ENCODE measurements at places on chromosomes 7 and 10. TPM values are rescaled to one million over a fixed set of nuclear protein-coding genes. Genes with fewer than 3 reads are reported as not detected.

- DNase-seq, result no peak
These were observed 25.1 kb downstream of the AQP1 start for GRCh38 chr7:30936650-30937245.

GRCh38 chr7:130669085-130669700 is 645 bp upstream of the COPG2 start:
- no peak for DNase-seq

CABCOCO1 gene
- total RNA-seq, result 2.5 TPM

VENTX gene
- total RNA-seq, result 0.09 TPM

PTF1A gene
- not detected for total RNA-seq

Measured in mesothelial cell of epicardium (in vitro differentiated cells).